ENCODE measurements at places on chromosomes 6 and 20.

GRCh38 chr6:21597801-21598673 lies 4.5 kb downstream of the SOX4 start:
- DNase-seq = no peak

DNA sequence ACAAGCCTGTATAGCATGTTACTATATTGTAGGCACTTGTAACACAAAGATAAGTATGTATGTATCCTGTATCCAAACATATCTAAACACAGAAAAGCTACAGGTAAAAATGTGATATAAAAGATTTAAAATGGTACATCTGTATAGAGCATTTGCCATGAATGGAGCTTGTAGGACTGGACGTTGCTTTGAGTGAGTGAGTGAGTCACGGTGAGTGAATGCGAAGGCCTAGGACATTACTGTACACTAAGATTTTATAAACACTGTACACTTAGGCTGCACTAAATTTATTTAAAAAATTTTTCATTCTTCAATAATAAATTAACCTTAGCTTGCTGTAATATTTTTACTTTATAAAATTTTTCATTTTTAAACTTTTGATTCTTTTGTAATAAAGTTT lies 136.9 kb downstream of the NKAIN2 start:
- no peak for DNase-seq

GRCh38 chr6:36243562-36244212 lies 26.2 kb upstream of the PNPLA1 start:
- DNase-seq = no peak

GRCh38 chr6:19180348-19181072 lies 656.7 kb upstream of the ID4 start:
- DNase-seq = no peak

GRCh38 chr20:13302647-13303450 lies 81.8 kb downstream of the ISM1 start:
- DNase-seq = peak; percentile 49

DNA sequence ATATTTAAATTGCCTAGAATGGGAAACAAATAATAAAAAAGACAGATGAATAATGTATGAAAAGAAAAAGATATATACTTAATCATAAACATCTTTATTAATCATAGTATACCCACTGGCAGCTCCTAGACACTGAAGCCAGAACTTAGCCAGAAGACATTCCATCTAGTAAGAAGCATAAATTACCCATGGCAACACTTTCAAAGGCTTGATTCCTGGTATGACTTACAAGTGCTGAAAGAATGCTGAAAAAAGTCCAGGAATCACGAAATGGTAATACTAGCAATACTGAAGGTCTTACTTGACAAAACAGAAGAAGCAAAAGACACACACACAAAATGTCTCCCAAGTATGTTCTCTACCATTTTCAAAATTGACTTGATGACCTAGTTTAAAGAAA lies 38.0 kb downstream of the RWDD2A start:
- DNase-seq = no peak

- no peak for DNase-seq
Measured at GRCh38 chr6:161171207-161171606, 102.7 kb downstream of the AGPAT4 start.

GRCh38 chr6:15331143-15331542 lies 85.3 kb downstream of the JARID2 start:
- DNase-seq = no peak

DNA sequence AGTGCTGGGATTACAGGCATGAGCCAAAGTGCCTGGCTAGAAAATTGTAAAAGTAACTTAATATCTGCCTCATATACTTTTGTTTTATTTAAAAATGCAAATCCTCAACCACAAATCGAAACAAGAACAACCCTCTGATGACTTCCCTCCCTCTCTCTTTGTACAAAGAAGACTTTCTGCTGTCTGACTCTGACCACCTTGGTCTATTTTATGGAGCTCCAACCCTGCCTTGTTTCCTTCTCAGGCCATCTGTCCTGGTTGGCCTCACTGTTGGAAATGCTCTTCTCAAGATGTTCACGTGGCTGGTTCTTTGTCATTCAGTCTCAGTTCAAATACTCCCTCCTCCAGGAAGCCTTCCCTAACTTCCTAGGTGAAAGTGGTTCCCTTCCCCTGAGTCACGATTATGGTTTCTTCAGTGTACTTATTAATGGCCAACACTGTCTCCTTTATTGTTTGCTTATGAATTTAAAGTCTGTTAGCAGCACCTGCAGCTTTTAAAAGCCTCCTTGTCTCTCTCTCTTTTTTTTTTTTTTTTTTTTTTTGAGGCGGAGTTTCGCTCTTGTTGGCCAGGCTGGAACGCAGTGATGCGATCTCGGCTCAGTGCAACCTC lies 151.5 kb upstream of the SALL4 start:
- DNase-seq = no peak

- DNase-seq = peak; percentile 28
Measured at GRCh38 chr6:106145741-106146227, 59.6 kb downstream of the PRDM1 start.

DNA sequence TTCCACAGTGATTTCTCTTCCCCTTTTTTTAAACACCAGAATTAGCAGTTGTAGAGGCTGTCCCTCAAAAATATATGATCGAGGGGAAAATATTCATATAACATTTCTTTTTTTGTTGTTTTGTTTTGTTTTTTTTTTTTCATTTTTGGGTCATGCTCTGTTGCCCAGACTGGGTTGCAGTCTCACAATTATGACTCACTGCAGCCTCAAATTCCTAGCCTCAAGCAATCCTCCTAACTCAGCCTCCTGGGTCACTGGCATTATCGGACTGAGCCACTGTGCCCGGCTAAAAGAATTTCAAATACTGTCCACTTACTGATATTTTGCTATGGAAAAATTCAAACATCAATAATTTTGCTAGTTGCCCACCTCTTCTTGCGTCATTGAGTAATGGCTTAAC lies 134.0 kb downstream of the HFE start:
- no peak for DNase-seq

- no peak for DNase-seq
Measured at GRCh38 chr6:36827261-36828079, 11.8 kb downstream of the CPNE5 start.

Measured in stimulated activated CD4-positive, alpha-beta T cell treated with anti-CD3 and anti-CD28 coated beads, Interleukin-4, amount 100 ng/mL, for 24 hours (primary cell).